ENCODE measurements at places on chromosomes 1 and 21. TPM values are rescaled to one million over a fixed set of nuclear protein-coding genes. Genes with fewer than 3 reads are reported as not detected.

The LRRC8B gene
- polyA plus RNA-seq: 15.8 TPM

The ADPRS gene
- 48.1 TPM for polyA plus RNA-seq

The NIBAN1 gene
- polyA plus RNA-seq: 0.23 TPM

The LCE3D gene
- not detected for polyA plus RNA-seq

DNA sequence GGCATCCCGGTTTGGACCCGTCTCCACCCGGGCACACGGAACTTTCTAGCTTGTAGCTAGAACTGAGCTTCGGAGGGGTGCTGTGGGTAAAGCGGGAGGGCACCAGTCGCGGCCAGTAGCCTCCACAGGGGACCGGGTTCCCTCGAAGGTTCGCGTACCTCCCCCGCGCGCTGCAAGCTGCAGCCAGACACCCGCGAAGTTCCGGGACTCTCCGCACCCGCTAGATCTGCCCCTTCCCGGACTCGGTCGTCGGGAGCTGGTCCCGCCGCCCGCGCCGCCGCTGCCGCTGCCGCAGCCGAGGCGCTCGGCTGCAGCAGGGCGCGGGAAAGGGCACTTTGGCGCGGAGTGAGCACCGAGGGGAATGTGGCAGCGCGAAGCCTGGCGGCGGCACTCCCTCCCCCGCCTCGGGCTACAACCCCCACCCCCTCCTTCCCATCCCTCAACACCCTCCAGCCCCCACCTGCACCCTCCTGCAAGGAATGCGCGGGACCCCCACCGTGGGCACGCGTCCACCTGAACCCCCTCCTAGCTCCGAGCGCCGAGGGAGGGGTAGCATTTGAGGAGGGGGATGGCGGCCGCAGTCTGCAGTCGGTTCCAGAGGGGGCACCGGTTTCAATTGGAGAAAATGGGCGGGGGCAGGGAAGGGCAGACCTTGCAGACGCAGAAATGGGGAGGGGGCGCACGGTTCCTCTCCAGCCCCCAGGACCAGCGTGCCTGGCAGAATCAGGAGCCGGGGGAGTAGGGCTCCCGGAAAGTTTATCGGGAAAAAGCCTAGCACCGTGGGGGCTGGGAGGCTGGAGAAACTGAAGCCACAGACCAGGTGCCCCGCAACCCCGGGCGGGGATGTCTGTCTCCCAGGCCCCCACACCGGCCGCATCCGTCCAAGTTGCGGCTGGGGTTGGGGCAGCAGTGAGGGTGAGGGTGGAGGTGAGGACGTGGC, 968 bp downstream of the CSMD2 start:
- peaks cover 5% of the 10 kb centered on the region for H3K4me1 ChIP-seq
- H3K36me3 ChIP-seq: no peaks in the 10 kb centered on the region
- no peak overlapping the region for H3K27ac ChIP-seq

DNA sequence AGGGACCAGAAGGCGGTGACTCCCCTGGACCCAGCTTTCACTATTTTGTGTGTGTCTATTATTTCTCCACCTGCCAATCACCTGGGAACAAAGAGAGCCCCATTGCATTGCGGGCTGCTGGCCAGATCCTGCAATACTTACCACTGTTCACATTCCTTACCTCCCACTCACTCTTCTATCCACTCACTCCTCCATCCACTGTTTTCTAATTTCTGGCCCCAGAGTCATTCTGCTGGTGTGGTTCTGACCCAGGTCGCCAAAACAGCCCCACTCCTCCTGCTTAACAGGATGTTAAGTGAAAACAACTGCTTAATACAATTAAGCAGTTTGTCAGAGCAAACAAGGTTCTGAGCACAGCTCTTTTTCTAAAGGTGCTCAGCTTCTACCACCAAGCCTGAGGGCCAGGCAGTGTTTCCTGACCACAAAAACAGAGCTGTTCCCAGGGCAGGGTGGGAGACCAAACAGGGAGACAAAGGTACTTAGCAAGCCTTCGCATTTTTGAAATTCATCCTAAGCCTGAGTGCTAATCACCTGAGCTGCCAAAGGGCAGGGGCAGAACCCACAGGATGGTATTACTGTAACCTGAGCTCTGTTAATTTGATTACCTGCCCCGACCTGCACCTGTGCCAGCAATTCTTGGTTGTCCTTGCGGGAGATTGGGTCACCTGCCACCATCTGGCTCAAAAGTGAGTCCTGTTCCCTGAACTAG, 38.5 kb upstream of the EFCAB14 start:
- no peak overlapping the region for H3K4me3 ChIP-seq
- DNase-seq: no peak
- H3K36me3 ChIP-seq: no peaks in the 10 kb centered on the region
- H3K4me1 ChIP-seq: peaks cover 18% of the 10 kb centered on the region

- H3K4me3 ChIP-seq: no peak overlapping the region
- peaks cover 3% of the 10 kb centered on the region for H3K4me1 ChIP-seq
- DNase-seq: no peak
- no peak overlapping the region for H3K27ac ChIP-seq
- no peaks in the 10 kb centered on the region for H3K36me3 ChIP-seq
Observed at GRCh38 chr1:231936983-231937775, 310.6 kb downstream of the DISC1 start.

The BCAR3 gene
- 17.5 TPM for polyA plus RNA-seq

DNA sequence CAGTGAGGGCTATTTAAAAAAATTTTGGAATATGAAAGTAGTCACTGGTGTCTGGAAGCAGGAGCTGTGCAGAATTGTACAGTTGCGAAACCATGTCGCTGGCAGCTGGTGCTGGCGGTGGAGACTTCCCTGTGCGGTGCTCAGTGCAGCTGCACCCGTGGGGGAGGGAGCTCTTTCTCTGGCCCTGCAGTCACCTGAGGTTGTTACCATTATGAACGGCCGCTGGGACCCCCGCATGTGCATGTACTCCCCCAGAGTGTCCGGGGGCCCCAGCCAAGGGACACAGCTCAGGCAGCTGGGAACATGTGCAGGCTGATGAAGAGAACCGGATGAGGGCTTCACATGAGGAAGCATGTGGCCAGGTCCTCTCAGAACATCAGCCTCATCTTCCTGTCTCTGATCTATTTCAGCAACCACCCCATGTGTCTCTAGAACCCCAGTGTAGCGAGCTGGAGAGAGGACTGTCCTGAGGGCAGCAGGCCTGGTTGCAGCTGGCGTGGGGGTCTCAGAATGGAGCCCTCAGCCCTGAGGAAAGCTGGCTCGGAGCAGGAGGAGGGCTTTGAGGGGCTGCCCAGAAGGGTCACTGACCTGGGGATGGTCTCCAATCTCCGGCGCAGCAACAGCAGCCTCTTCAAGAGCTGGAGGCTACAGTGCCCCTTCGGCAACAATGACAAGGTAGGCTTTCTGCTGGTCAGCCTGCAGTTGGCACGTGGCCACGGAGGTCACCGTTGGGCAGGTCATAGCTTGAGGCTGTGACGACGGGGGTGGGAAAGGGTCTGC, at the start of gene TRPM2:
Gene TRPM2 (plus strand): TSS at position 431 of the 780 bp plus-strand sequence. CDS start 80 bp downstream, at position 511.
- no peaks in the 10 kb centered on the region for H3K36me3 ChIP-seq
- H3K4me1 ChIP-seq: no peaks in the 10 kb centered on the region
- no peak within 1 kb of the TSS for H3K4me3 ChIP-seq

- H3K36me3 ChIP-seq: no peaks in the 10 kb centered on the region
- H3K4me1 ChIP-seq: peaks cover 10% of the 10 kb centered on the region
- no peaks in the 10 kb centered on the region for H3K27me3 ChIP-seq
- DNase-seq: no peak
Observed at GRCh38 chr1:244782056-244782455, 53.4 kb upstream of the COX20 start.

DNA sequence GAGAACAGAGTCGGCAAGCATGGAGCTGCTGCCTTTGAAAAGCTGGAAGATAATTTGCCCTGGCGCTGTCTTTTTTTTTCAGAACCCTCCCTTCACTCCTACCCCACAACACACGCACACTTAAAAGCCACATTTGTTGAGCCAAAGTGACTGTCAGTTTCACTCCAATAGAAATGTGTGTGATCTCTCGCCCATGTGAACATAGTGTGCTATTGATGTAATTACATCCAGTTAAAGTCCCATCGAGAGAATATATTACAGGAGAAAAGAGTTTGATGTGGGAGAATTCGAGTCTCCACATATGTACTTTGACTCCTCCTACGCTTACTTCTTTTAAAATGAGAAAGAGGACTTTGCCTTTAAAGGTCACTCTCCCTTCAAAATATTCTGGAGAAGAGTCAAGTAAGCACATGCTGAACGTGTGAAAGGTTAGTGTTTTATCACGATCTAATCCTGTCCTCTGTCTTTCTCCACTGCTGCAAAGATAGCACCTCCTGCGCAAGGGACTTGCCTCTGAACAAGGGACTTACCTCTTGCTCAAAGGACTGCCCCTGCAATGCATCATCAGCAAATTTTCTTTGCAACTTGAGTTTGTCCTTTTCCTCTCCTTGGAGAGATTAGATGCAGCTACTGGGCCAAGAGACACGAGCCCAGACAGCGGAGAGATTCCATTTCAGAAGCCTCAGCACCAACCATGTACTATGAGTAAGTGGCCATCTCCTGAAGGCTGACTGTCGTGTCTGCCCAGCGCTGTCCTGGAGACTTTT, 613.9 kb downstream of the PTPRU start:
- no peak overlapping the region for H3K4me3 ChIP-seq
- DNase-seq: no peak
- H3K4me1 ChIP-seq: no peaks in the 10 kb centered on the region
- no peaks in the 10 kb centered on the region for H3K27me3 ChIP-seq
- no peak overlapping the region for H3K27ac ChIP-seq
- H3K36me3 ChIP-seq: no peaks in the 10 kb centered on the region

DNA sequence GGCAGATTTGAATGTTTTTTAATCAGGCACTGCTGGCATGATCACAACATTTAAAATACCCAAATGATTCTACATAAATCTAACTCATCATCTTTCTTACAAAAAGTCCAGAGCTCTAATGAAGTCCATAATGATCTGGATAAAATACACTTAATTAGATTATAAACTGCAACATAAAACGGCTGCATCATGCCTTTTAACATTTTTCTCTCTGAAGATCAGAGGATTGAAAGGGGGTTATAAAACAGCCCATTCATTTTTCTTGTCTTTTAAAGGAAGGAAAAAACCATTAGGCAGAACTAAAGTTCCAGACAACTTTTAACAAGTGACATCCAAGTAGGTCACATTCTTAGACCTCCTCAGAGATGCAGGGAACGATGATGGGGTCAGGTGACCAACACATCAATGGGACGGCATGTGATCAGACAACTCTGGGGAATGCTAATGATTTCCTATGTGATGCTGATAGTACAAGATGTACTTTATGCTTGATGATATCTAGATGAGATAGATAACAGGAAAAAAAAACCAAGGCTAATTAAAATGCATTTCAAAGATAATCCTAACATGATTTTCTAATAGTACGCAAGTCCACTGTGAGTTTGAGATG, 455.1 kb downstream of the SMYD3 start:
- no peak overlapping the region for H3K4me3 ChIP-seq
- H3K27ac ChIP-seq: no peak overlapping the region
- DNase-seq: no peak
- no peaks in the 10 kb centered on the region for H3K27me3 ChIP-seq
- H3K4me1 ChIP-seq: no peaks in the 10 kb centered on the region

DNA sequence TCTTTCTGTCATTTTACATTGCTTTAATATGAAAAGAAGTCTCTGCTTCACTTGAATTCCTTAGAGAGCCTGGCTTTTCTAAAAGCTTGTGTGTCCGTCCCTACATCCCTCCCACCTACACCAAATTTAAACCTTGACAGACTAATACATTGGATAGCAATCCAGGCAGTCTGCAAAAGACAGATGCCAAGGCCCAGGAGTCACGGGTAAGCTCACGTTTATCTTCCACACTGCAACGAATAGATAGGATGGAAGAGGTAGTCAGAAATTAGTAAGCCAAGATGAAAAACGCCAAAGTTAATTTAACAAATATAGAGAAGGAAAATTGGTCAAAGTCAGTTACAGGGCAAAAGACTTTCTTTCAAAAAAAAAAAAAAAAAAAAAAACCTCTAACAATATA, 338.1 kb downstream of the SMYD3 start:
- H3K4me3 ChIP-seq: no peak overlapping the region
- no peak for DNase-seq
- H3K4me1 ChIP-seq: no peaks in the 10 kb centered on the region
- H3K36me3 ChIP-seq: no peaks in the 10 kb centered on the region

GRCh38 chr21:26070822-26071425, 99.6 kb downstream of the APP start:
- peaks cover 47% of the 10 kb centered on the region for H3K4me1 ChIP-seq
- H3K36me3 ChIP-seq: no peaks in the 10 kb centered on the region
- H3K27me3 ChIP-seq: no peaks in the 10 kb centered on the region

- no peaks in the 10 kb centered on the region for H3K4me1 ChIP-seq
- DNase-seq: no peak
- no peak overlapping the region for H3K4me3 ChIP-seq
- no peaks in the 10 kb centered on the region for H3K36me3 ChIP-seq
- no peak overlapping the region for H3K27ac ChIP-seq
Observed at GRCh38 chr1:217369996-217370551, 260.8 kb downstream of the GPATCH2 start.

GRCh38 chr1:209486861-209487593, 96.5 kb upstream of the CAMK1G start:
- no peaks in the 10 kb centered on the region for H3K4me1 ChIP-seq
- no peak for DNase-seq
- no peaks in the 10 kb centered on the region for H3K27me3 ChIP-seq

The TAS1R1 gene
- not detected for polyA plus RNA-seq

DNA sequence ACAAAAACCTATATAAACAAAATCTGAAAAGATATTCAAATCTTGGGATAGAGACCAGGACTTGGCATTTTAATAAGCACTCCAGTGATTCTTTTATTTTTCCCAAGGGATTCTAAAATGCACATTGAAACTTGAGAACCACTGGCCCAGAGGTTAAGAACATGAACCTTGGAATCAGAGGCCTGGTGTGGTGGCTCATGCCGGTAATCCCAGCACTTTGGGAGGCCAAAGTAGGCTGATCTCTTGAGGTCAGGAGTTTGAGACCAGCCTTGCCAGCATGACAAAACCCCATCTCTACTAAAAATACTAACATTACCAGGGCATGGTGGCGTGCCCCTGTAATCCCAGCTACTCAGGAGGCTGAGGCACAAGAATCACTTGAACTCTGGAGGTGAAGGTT, 12.9 kb upstream of the CEP85 start:
- no peak overlapping the region for H3K27ac ChIP-seq
- H3K4me1 ChIP-seq: peaks cover 5% of the 10 kb centered on the region
- H3K36me3 ChIP-seq: no peaks in the 10 kb centered on the region

DNA sequence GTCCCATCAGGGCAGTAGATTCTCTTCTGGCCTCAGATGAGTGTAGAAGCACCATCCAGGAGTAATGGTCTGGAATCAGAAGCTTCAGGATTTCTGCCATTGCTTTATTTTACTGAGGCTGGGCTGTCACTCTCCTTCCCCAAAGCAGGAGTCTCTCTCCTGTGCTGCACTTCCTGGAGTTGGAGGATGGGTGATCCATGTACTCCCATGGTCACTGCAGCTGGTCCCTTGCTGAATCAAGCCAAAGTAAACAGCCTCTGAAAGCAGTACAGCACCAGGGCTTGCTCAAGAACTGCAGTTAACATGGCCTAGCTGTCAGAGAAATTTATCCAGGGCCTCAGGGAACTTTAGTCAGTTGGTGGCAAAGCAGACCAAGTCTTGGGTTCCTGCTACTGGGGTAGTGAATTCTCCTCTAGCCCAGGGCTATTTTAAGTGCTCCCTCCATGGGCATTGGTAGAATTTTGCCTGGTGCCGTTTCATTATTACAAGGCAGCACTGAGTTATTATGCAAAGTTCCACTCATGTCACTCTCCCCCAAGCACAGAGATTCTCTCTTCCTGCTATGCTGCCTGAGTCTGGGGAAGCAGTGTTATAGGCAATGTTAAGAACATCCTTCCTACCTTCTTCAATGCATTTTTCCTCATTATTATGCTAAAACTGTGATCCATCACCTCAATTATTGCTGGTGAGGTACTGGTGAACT, 29.5 kb downstream of the DRAM2 start:
- no peaks in the 10 kb centered on the region for H3K36me3 ChIP-seq
- no peak for DNase-seq
- H3K27me3 ChIP-seq: no peaks in the 10 kb centered on the region
- no peak overlapping the region for H3K4me3 ChIP-seq

The LHX8 gene
- not detected for polyA plus RNA-seq
